ENCODE measurements at places on chromosomes 2 and 18. TPM values are rescaled to one million over a fixed set of nuclear protein-coding genes. Genes with fewer than 3 reads are reported as not detected.

GRCh38 chr2:72181616-72182015 lies 34.0 kb upstream of the CYP26B1 start:
- no peak for DNase-seq

- peak; percentile 32 for DNase-seq
These were observed 85.1 kb downstream of the CTAGE1 start for GRCh38 chr18:22332590-22332989.

The MSH2 gene
- 59.2 TPM for total RNA-seq

DNA sequence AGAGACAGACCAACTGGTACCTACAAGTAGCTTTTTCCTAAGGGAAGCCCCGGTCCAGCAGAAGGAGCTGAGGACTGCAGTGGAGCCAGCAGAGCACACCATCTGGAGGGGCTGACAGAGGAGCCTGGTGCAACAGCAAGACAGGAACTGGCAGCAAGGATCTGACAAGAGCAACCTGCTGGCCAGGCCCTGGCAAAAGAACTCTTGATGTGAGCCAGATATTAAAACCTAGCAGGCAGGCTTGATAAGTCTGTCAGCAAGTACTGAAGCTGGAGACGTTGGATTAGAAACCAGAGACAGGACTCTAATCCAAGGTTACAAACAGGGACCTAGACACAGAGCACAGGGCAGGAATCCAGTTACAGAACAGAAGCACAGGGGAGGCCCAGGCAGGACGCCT lies 260.7 kb upstream of the MGAT5 start:
- no peak for DNase-seq

DNA sequence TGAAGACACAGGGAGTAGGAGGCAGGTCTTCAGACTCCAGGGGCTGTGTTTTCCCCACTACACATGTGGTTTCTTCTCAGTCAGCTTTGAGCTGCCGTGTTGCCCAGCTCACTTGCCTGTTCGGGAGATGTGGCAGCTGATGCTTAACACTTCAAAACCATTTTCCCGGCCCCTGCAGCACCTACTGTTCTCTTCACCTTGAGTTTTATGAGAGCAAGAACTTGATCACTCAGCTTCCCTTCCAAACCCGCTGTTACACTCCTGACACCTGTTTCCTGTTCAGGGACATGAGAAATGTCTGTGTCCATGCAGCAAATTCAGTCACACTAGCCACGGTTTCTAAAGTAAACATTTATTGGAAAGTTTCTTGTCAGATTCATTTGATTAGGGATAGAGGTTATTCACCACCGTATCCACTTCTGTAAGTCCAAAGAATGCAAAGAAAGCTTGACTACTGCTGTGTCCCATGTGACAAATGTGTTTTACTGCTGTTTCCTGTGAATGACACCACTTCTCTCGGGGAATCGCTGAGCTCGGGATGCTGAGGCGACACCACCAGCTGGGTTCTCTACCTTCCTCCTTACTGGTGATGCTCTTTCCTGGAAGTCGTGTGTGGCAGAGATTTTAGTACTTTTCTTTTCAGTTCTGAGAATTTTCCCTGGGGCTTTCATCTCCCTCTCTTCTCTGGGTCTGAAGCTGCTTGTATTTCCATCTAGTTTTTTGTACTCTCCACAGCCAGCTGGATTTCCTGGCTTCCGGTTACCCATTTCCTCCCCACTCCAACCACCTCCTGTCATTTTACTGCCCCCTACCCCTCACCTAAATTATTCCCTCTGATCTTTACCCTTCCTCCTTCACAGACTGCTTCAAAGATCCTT lies 91.7 kb downstream of the KLF7 start:
- DNase-seq = peak; percentile 66

DNA sequence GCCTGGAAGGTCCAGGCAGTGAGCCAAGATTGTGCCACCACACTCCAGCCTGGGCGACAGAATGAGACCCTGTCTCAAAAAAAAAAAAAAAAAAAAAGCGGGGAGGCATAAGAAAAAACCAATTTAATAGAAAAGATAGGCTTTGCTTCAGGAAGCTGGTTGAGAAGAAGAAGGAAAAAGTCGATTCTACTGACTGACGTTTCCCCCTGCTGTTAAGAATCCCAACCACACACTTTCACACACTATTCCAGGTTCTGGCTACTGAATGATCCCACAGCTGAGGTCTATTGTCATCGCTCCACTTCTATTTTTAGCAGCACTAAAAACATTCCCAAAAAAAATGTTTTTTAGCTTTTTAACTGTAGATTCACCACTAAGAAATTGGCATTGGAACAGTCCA lies 6.7 kb upstream of the CHCHD5 start:
- no peak for DNase-seq

The ABCG5 gene
- total RNA-seq = not detected

The KCNG2 gene
- total RNA-seq = not detected

DNA sequence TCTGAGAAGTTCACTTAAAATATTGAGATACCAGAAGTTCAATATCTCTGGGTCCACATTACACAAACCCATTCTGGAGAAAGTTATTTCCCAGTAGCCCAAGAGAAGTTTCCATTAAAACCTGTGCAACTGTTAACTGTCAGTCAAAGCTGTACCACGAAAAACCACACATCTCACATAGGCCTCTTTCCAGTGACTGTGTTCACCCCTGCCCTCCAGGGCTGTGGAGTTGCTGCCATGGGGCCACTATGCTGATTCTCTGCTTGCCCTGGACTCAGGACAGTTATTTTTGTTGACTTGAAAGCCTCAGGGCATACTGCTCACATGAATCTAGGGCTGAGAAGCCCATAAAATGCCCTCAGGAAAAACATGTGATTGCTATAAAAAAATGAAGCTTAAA lies 153.8 kb downstream of the PIEZO2 start:
- DNase-seq = peak; percentile 5

- DNase-seq = no peak
These were observed 80.9 kb upstream of the TSPYL6 start for GRCh38 chr2:54336977-54337255.

GRCh38 chr2:148699830-148700229 lies 55.3 kb downstream of the EPC2 start:
- no peak for DNase-seq

GRCh38 chr18:35290094-35290735 lies at the start of gene ZSCAN30:
ZSCAN30 (minus strand) TSS chr18:35290229; CDS start chr18:35264352, 25,877 bp downstream.
- DNase-seq = peak; percentile 96

GRCh38 chr2:27115519-27115918 lies 3.4 kb downstream of the CGREF1 start:
- DNase-seq = no peak

The UGT1A4 gene
- not detected for total RNA-seq

DNA sequence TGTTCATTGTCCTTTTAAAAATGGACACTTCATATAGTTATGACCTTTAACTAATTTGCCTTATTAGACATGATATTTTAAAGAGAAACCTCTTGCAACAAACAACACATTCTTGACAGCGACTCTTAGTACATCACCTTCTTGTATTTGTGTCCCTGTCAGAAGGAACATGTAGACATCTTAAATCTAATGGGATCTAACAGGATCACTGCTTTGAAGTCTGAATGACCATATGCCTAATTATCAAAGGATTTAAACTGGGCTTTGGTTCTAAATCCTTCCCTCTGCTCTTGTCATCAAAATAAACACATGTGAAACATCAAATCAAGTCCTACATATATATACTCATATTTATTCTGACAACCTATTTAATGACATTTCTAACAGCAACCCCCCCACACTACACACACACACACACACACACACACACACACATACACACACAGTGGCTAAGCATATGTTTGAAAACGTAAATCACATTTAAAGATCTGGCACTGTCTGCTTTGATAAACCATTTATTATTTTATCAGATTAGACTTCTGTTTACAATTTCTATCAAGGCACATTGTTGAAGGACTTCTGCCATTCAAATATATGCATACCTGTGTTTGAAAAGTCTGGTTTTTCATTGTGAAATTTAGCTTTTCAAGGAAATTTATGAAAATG lies 4.2 kb downstream of the GALNT13 start:
- no peak for DNase-seq

DNA sequence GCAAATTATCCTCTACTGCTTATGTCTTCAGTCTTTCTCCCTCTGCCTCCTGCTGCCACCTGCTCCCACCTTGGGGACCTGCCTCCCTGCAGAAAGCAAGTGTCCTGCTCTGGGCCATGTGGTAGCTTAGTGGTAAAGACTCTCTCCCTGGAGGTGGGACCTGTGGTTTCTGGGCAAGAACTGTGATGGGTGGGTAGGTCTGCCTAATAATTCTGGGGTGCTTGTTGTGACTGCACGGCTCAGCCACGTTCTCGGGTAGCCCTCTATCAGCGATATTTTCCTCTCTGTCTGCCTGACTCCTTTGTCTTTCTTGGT lies 16.4 kb upstream of the CD28 start:
- no peak for DNase-seq

DNA sequence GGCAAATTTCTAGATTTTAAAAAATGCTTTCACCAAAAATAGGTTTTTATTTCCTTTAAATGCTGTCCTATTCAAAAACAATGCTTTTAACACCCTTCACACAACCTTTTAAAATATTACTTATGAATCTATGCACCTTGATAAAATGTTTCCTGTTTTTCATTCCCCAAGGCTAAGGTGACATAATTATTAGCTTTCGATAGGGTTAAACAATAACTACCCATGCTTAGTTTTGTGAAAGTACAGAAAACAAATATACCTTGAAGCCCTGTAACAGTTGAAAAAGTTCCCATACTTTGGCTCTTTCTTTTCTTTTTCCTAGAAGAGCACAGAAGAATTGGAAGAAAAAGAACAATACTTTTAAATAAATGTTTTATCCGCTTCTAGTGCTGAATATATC lies 54.9 kb upstream of the ITPRID2 start:
- no peak for DNase-seq

DNA sequence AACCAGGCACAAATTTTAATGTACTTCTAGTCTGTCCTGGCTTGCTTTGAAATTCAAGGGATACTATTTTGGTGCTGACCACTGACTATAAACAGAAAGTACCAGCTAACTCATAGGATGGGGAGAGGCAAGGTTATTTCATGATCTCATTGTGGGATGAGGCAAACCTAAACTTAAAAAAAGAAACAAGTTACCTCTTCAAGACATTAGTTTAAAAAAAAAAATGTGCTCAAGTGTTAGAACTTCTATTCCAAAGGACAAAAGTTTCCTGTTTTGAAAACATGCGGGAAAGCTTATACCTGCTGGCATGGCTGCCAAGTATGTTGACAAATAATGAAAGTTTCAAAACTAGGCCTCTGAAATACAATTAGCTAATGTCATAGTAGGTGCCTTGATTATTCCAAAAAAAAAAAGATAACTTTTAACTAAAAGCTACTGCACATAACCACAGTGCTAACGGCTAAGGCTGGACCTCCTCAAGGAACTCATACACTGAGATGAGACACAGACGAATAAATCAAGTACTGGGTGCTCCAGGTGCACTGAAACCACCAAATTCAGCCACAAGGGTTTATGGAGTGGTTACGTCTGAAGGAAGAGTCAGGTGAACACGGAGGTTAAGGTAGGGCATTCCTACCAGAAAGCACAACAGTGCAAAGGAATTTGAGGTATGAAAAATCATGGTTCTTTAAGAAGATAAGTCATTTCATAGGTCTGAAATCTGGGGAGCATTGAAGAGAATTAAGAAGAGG lies 38.1 kb downstream of the TMEM131 start:
- no peak for DNase-seq

The GALR1 gene
- not detected for total RNA-seq

The ACTG2 gene
- 0.11 TPM for total RNA-seq

GRCh38 chr2:157486596-157487270 lies 42.8 kb upstream of the CYTIP start:
- DNase-seq = no peak

The TMEM198 gene
- total RNA-seq = 2.1 TPM

The SIX2 gene
- not detected for total RNA-seq

The CRYGB gene
- not detected for total RNA-seq

The PLA2R1 gene
- total RNA-seq = not detected

GRCh38 chr2:129772190-129772579 lies 207.3 kb upstream of the RAB6C start:
- no peak for DNase-seq

GRCh38 chr2:190199109-190199508 lies 120.5 kb downstream of the HIBCH start:
- no peak for DNase-seq

GRCh38 chr2:2668681-2669265 lies 337.7 kb upstream of the MYT1L start:
- DNase-seq = no peak

DNA sequence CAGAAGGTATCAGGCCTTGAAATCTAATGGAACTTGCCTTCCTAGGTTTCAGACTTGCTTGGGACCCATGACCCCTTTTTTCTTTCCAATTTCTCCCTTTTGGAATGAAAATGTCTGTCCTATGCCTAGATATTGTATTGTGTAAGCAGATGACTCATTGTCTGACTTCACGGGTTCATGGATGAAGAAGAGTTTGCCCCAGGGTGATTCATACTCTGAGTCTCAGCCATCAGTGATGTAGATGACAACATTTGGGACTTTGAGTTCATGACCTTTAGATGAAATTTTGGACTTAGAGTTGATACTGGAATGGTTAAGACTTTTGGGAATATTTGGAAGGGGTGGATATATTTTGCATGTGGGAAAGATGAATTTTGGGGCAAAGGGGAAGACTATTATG lies 11.2 kb upstream of the SCYGR5 start:
- no peak for DNase-seq

DNA sequence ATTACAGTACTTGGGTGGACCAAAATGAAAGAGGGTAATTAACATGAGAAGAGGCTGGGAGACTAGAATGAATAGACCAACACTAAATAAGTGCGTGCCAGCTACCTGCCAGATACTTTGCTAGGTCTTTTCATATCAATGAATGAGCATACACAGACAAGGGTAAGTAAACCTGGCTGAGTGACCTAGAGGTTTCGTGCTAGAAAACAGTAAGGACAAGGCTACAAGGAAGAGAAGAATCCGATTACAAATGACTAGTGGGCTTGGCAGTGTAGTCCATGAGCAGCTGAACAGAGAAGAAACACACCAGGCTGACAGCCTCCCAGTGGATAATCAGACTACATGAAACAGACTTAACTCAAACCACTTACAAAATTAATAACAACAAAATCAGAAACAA lies 64.6 kb downstream of the THADA start:
- no peak for DNase-seq

The ALPP gene
- total RNA-seq = not detected

GRCh38 chr18:12397793-12398192 lies 9.9 kb upstream of the PRELID3A start:
- no peak for DNase-seq

DNA sequence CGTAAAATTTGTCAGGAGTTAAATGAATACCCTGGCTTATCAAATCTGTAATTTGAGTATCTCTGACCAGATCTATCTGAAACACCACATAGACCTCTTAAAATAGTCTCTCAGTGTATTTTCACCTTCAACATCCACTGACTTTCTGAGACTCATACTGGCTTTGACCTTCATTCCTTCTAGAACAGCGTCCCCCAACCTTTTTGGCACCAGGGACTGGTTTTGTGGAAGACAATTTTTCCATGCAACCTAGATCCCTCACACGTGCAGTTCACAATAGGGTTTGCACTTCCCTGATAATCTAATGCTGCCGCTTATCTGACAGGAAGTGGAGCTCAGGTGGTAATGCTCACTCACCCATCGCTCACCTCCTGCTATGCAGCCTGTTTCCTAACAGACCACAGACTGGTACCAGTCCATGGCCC lies 3.2 kb downstream of the NBAS start:
- no peak for DNase-seq

The NPHP1 gene
- total RNA-seq = 1.3 TPM

Measured in activated CD8-positive, alpha-beta T cell treated with anti-CD3 and anti-CD28 coated beads for 36 hours (primary cell).